Muscle of back (tissue), 13 donors: ENCODE measurements at places on chromosomes 2 and 18. TPM values are rescaled to one million over a fixed set of nuclear protein-coding genes. Genes with fewer than 3 reads are reported as not detected.

The GAREM1 gene
- 11.7 TPM for polyA plus RNA-seq

The LYG2 gene
- not detected for polyA plus RNA-seq

The XDH gene
- not detected for polyA plus RNA-seq

The PLGLB2 gene
- polyA plus RNA-seq: 1.4 TPM

The RESP18 gene
- not detected for polyA plus RNA-seq

The DSG3 gene
- polyA plus RNA-seq: not detected

The REG3G gene
- not detected for polyA plus RNA-seq

The DYNAP gene
- not detected for polyA plus RNA-seq

The SDC1 gene
- polyA plus RNA-seq: 11.5 TPM

The LRRC30 gene
- 4.1 TPM for polyA plus RNA-seq

The MIB1 gene
- 54.3 TPM for polyA plus RNA-seq

The FSHR gene
- polyA plus RNA-seq: 0.34 TPM

GRCh38 chr18:63218472-63218871, 101.1 kb downstream of the BCL2 start:
- DNase-seq: no peak

DNA sequence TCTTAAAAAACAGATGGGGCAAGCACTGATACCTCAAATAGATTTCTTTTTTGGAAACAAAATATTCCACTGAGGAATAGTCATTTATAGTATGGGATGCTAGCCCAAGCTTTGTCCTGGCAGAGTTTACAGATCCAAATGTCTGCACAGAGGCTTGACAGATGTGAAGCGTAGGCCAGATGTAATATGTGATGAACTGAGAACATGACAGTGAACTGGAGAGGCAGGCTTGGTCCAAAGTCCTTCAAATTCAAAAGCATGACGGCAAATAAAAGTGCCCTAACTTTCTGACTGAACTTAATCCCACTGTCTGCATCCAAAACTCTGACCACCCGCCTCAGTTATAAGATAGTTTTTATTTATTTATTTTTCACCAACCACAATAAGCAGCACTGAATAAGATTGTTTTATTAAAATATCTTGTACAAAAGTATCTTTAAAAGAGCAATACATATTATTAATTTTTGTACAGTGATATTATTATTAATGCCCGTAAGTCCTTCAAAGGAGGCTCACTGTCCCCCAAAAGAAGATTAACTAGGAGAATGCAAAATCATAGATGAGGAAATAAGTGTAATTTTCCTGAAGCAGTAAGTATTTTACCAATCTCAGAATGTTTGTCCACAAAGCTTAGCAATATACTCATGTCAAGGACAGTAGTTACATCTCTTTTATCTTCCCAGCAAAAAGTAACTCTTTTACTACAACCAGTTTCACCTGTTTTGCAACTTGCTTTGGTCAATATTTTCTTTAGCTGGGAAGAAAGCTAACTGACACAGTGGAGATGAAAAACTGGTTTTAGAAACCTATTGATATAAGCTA, 10.7 kb upstream of the SPOPL start:
- no peak for DNase-seq

GRCh38 chr2:239302808-239303557, 97.8 kb downstream of the HDAC4 start:
- DNase-seq: no peak

DNA sequence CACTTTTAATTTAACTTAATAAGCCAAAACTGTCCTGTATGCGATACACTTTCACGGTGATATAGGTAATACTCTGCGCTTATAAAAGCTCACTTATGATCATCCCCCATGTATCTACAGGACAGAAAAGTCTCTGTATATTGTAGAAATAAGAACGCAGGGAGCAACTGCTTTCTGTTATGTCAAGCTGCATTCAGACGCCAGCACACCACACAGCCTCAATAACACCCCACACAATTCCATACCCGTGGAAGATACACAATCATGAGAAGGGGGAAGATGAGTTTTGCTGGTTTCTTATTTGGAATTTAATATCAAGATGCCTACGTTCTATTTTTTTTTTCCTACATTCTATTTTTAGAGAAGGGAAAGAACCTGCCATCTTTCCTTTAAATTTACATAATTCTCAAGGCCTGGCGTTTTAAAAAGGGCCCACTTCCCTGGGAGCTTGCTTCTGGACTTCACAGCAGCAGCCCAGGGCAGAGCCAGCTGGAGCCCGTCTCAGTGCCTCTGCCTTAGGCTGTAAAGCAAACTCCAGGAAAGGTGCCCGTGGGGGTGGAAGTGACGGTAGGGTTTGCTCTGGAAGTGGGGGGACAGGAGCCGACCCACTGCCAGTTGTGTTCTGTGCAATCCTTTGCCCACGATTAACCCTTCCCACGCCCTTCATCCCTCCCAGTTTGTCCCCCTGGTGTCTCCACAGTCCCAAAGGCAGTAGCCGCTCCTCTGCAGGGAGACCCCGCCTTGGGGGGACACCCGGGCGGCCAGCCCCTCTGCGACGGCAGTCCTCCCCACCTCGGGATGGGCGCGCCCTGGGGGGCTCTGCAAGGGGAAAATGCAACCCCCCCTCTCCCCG, 5.3 kb downstream of the PTGR3 start:
- no peak for DNase-seq

DNA sequence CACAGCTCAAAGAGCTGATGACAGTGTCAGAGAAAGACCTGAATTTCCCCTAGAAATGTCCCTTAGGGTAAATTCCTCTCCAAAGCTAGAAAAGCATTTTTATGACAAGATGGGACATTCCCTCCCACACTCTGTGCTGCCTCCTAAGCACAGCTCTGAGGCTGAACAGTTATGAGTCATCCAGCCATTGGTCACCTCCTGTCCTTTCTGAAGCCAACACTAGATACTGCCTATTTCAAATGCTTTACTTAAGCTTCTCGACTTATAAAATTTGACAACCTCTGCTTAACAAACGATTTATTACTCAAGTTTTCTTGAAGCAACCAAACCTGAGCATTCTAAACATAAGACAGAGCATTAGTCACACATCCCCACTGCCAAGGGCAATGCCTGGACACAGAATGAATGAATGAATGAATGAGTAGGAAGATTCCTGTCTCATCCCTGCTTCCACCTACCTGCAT, 35.4 kb downstream of the B4GALT6 start:
- DNase-seq: no peak

- no peak for DNase-seq
These were observed 74.5 kb downstream of the MIB1 start for GRCh38 chr18:21815101-21815500.

GRCh38 chr2:127580167-127581049, 44.9 kb downstream of the MYO7B start:
- DNase-seq: no peak

DNA sequence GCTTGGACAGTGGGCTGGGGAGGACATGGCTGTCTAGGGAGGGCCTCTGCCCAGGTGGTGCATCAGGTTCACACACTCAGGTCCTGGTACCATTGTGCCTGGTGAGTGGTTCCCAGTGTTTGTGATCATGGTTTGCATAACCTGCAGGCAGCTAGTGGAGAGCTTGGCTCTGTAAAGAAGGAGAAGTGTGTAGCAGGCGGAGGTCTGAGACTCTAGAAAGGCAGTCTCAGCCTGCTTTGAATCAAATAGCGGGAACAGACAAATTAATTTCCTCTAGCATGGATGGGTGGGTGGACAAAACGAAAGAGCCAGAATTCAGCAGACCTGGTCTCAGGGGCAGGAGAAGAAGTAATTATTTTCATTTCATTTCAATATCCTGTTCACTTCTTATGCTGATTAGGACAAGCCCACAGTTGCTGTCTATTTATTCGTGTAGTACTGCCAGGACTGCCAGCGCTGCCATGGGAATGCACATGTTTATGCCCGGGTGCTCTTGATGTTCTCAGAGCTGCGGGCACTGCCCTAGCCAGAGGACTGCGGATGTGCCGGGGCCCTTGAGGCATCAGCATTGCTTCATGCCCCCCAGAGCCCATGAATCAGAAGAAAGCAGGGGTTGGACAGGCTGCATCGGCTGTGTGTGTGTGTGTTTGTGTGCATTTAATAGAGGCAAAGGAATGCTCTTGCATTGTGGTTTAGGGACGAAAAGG, 45.4 kb upstream of the DLX2 start:
- DNase-seq: no peak

GRCh38 chr2:240813231-240813921, 6.6 kb downstream of the KIF1A start:
- no peak for DNase-seq

DNA sequence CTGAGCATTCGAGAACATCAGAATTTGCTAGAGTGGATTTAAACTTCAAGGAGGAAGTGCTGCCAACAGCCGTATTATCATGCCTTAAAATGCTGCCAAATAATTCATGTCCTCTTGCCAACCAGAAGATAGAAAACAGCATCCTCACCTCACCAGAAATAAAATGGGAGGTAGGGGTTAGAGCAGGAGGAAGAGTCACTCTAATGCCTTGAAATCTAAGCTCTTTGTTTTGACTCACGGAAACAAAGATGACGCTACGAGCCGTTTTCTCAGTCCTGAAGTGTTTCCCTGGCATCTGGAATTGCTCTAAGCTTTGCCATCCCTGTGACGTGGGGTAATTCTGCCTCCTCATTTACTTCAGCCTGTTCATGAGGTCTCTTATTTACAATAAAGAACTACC, 97.1 kb downstream of the PRPF40A start:
- no peak for DNase-seq

DNA sequence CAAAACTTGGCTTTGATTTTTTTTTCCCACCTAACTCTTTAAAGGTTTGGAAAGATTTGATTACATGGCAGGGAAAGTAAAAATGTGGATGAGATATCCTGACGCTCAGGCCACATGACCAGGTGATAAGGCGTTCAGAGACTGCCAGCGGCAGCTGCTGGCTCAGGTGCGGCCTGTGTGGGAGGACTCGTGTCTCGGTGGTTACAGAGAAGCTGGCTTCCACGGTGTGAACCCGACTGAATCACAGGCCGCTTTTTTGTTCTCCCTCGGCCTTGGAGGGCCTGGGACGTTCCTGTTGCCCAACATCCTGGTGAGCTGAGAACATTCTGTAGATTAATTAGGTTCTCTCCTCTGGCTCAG, 124.2 kb upstream of the ZNF516 start:
- no peak for DNase-seq

DNA sequence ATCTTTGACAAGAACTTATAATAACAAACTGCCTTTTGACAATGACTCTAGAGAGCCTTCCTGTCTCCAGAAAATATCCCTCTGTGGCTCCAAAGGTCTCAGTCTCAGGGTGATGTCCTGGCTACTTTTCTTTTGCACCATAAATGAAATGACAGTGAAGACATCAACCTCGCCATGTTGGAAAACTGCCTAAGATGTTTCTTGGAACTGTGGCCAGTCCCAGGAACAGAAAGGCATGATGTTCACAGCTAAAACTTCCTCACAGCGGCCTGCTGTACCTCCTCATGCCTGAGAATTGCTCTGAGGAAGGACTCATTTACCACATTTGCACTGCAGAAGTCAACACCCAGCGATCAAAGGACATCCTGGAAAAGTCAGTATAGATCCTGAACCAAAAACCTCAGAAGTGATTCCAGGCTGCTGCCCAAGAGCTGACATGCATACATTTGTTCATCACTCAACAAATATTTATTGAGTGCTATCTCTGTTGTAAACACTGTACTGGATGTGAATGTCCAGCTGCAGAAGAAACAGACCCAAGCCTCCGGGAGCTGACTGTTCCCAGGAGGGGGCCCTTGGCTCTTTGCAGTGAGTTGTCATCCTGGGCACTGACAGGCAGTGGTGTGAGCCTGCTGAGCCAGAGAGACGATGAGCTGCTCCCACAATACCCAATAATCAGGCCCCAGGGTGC, 64.3 kb upstream of the ACSL3 start:
- DNase-seq: peak; percentile 10

- peak; percentile 24 for DNase-seq
These were observed 94.4 kb downstream of the SGPP2 start for GRCh38 chr2:222518570-222519381.

DNA sequence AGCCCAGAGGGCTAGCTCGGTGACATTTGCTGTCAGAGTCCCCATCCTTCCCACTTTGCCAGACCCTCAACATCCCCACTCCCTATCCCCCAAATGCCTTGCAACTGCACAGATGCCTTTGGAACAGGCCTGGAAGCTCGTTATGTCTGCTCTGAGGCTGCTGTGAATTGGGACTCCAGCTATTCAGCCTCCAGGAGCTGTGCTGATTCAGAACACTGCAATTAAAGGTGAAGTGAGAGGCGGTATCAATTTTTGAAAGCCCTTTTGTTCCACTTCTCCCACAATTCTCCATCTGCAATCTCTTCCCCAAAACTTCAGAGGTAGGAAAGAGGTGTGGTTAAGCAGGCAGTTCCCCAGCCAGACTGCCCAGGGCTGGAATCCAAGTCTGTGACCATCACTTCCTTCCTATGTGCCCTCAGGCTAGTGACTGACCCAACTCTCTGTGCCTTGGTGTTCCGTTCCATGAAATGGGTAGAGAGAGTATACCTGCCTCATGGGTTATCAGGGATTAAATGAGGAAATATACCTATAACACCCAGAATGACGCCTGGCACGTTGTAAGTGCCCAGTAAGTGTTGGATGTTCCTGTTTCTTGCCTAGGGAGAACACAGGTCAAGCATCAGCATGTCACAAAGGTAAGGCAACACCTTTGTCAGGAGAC, 17.5 kb downstream of the NOSTRIN start:
- DNase-seq: no peak

- no peak for DNase-seq
These were observed 226.7 kb upstream of the MC4R start for GRCh38 chr18:60599267-60599666.

DNA sequence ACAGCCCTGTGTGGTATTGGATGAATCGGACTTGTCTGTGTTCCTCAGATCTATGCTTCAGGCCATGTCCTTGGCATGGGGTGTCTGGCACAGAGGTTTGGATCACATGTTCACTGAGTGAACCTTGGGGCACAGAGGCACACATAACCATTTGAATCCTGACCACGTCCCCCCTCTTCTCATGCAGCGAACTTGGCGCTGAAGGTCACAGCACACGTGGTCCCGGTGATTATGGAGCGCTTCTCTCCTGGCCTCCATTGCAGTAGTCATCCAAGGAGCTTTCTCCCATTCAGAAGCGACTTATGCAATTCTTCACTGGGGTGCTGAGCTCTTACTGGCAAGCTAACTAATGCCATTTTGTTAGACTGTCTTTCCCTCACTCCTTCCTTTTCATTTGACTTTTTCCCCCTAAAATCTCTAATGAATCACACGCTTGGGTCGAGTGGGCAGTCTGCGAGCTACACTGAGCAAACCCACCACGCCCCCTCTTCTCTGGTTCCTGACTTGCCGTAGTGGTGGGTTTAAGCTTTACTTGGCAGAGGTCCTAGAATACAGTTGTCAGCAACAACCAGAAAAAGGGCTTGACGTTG, 59.4 kb downstream of the KCNG2 start:
- peak; percentile 48 for DNase-seq
